ENCODE measurements at places on chromosomes 6 and 20.

- DNase-seq = no peak
These were observed 4.8 kb downstream of the PPP1R10 start for GRCh38 chr6:30612213-30612612.

GRCh38 chr20:49568278-49569151 lies 578 bp upstream of the PTGIS start:
- no peak for DNase-seq

- DNase-seq = no peak
These were observed 35.5 kb downstream of the ABHD12 start for GRCh38 chr20:25355011-25355595.

GRCh38 chr6:27617700-27618689 lies 145.1 kb upstream of the ZNF184 start:
- DNase-seq = no peak

DNA sequence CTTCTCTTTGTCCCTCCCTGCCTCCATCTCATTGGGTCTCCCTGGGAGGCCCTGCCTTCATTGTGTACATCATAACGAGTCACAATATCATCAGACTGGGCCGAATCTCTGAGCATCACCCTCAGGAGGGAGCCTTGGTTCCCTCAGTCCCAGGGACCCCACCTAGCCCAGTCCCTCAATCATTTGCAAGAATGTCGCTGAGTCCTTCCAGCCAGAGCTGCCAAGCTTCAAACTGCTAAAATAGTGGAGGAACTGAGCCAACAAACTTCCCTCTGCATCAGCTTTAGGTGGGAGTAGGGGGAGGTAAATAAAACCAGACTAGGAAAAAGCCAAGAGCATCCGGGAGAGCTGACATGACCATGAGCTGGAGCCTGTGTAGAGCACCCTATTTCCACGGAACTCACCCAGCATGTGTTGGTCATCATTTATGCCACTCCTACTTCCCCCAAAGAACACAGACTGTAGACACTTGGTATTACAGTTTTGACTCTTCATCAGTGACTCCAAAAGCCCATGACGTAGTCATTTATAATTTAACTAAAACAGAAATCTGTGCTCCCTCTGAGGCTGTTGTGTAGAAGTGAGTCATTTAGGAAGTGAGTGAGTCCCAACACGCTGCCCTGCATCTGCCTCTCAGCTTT lies 28.8 kb upstream of the IL17A start:
- no peak for DNase-seq

- no peak for DNase-seq
These were observed 9.9 kb upstream of the BAK1 start for GRCh38 chr6:33589731-33590530.

DNA sequence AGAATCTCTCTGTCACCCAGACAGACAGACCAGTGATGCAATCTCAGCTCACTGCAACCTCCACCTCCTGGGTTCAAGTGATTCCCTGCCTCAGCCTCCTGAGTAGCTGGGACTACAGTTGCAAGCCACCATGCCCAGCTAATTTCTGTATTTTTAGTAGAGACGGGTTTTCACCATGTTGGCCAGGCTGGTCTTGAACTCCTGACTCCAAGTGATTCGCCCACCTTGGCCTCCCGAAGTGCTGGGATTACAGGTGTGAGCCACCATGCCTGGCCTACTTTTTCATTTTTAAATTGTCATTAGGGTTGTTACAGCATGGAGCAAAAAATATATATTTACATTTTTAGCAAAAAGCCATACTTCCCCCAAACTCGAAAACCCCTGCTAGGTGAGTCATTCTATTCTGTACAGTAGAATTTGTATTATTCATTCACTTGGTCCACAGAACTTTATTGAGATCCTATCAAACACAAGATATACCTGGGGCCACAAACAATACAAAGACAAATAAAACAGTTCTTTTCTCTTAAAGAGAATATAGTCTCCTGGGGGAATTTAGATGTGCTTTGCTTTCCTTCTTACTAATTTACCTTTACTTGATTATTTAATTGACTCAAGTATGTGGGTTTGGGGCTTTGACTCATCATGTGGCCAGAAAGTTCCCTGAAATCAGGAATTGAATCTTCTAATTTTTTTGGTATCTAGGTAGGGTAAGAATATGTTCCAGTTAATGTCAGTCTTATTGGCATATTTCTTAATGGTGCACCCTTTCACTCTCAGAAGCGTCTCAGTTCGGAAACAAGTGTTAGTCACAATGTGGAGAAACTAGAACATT lies 16.6 kb upstream of the CCND3 start:
- DNase-seq = no peak

- DNase-seq = no peak
These were observed 64.9 kb downstream of the C6orf58 start for GRCh38 chr6:127641905-127642304.

DNA sequence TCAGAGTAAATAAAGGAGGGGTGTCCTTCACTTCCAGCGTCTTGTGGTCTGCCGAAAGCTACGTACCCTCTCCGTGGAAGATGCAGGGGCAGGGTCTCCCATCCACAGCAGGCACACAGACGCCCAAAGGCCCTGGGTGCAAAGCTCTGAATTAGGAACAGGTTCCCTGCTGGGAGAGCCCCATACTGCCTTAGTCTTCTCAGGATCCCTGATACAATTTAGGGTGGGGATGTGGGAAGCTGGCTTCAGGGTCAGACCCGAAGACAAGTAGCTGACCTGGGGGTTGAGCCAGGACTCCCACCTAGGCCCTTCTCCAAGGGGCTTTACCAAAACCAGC lies 74.1 kb downstream of the TTLL2 start:
- no peak for DNase-seq

DNA sequence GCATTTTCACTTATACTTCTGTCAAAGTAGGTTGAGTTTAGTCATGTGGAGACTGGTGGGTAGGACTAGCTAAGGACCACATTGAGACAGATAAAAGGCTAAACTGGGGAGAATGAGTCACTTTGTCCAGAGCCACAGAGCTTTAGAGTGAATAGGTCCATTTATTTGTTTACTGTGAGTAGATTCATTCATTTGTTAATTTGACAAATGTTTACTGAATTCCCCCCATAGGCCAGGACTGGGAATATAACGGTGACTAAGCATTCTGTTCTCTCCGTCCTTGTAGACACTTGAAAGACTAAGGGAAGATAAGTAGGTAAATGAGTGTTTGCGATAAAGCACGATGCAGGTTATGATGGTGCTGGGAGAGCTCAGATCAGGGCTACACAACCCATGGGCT lies 699.7 kb upstream of the ID4 start:
- no peak for DNase-seq

GRCh38 chr20:20903773-20904500 lies 191.5 kb upstream of the RALGAPA2 start:
- no peak for DNase-seq

DNA sequence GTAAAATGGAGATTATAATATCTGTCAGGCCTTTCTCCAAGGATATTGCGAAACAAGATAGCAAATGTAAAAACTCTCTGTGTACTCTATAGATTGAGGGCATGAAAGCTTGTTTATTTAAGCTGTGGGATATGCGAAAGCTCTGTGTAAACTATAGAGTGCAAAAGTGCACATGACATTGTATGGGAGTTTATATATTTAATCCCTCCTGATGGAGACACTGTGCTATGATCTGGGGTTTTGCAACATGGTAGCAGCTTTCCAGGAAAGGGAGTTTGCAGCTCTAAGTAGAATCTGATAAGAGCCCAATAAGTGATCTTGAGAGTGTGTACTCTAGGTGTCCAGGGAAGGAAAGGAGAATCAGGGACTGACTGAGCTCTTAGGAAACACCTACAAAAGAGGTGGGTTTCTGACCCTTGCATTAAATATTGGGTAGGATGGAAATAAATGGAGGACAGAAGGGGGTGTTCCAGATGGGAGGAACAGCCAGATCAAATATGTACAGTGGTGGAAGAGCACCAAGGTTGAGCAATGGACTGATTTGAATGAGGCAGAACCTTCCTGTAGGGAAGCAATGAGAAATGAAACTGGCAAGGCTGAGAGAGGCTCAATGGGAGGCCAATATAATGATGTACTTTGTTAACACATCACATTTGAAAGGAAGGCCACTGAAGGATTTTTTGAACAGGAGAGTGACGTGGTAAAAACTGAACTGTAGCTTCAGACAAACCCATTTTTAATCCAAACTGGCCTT lies 450.1 kb downstream of the GJA1 start:
- DNase-seq = no peak

GRCh38 chr20:37231947-37232630 lies 29.5 kb downstream of the GHRH start:
- DNase-seq = no peak

DNA sequence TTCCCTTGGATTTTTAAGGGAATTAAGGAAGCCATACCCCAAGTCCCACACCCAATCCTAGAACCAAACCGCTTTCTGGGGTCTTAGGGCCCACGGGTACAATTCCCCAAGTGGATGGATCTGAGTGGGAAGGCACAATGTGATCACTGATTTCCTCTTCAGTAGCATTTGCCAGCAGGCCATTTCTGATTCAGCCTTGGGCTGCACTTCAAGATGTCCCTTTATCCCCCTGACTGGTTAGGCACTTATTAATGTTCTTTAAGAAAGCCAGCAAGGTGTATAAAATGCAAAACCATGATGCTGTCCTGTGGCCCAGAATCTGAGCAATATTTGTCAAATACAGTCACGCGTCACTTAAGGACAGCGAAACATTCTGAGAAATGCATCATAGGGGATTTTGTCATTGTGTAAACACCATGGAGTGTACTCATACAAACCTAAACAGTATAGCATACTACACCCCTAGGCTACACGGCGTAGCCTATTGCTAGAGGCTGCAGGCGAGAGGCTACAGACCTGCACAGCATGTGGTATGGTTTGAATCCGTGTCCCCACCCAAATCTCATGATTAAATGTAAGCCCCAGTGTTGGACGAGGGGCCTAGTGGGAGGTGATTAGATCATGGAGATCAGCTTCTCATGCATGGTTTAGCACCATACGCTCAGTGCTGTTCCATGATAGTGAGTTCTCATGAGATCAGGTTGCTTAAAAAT lies 234.2 kb downstream of the NRN1 start:
- DNase-seq = no peak

- no peak for DNase-seq
These were observed 459.7 kb upstream of the HTR1E start for GRCh38 chr6:86477500-86478148.

DNA sequence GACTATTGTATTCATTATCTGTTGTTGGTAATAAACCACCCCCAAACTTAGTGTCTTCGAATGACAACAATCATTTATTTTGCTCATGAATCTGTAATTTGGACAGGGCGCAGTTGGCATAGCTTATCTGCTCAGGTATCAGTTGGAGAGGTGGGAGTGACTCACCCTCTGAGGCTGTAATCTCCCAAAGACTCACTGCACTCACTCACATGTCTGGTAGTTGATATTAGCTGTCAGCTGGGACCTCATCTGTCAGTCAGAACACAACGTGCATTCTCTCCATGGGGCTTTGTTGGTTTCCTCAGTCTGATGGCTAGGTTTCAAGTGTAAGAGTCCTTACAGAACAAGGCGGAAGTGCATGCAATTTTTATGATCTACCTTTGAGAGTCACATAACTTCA lies 219.0 kb upstream of the PRND start:
- no peak for DNase-seq

GRCh38 chr6:51271615-51272014 lies 452.9 kb downstream of the TFAP2B start:
- no peak for DNase-seq
